ENCODE measurements at places on chromosomes 7 and 10.
A peak's percentile ranks its signal among the peaks of the same experiment; 100 is the strongest.

DNA sequence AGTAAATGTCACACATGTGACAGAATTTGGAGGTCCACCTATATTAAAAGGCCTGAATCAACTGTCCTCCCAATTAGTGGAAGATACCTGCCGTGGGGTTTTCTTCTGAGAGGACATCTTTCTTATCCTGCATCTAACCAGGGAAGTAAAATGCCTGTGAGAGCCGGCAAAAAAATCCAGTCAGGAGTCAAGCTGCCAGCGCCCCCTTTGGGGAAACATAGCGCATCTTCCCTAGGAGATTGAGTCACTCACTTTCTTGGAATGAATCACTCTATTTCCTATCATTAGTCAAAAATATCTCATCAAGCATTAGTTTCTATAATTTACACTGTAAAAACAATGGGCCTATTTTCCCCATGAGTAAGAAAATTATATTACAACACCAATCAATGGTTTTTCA lies 66.4 kb upstream of the ANK3 start:
- DNase-seq, result no peak

- DNase-seq, result no peak
Observed at GRCh38 chr7:47633134-47633533, 51.2 kb upstream of the TNS3 start.

- DNase-seq, result no peak
Observed at GRCh38 chr7:72405418-72405817, 6.7 kb downstream of the CALN1 start.

DNA sequence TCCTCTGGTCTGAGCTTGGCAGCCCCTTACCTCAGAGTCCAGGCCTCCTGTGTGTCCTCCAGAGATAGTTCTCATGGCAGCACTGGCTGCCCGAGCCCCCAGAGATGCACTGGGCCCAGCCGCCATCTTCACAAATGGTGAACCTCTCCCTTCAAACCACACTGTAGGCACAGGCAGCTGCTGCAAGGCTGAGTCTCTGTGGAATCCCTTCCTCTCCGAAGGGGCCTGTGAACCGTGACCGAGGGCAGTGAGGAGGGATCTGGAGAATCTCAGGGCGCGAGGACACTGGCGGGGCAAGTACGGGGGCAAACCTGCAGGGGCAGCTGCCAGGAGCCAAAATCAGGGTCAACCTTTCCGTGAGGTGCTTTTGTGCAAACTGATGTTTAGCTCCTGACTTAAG lies 69.5 kb upstream of the CFAP46 start:
- no peak for DNase-seq

GRCh38 chr10:84755311-84755710 lies 426.9 kb downstream of the CCSER2 start:
- no peak for DNase-seq

DNA sequence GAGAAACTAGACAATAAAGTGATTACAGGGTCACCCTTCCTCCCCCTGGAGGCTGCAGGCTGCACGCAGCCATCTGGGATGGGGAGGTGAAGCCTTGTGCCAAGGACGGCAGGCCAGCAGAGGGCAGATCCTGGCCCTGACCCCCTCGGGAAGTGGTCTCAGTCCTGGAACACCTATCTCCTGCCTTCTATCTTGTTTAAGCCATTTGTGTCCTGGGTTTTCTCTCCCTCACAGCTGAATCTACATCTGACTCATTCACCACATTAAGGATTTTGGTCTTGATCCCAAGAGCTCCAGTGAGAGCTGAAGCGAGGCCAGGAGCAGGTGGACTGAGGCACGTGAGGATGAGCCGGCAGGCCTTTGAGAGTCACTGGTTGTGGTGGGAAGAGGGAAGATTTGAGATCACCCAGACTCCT lies 16.4 kb upstream of the PARP12 start:
- peak; percentile 49 for DNase-seq

- no peak for DNase-seq
Observed at GRCh38 chr10:38003588-38003987, 6.9 kb upstream of the ZNF33A start.

GRCh38 chr7:137626469-137627067 lies 220.2 kb downstream of the DGKI start:
- DNase-seq, result peak; percentile 51

DNA sequence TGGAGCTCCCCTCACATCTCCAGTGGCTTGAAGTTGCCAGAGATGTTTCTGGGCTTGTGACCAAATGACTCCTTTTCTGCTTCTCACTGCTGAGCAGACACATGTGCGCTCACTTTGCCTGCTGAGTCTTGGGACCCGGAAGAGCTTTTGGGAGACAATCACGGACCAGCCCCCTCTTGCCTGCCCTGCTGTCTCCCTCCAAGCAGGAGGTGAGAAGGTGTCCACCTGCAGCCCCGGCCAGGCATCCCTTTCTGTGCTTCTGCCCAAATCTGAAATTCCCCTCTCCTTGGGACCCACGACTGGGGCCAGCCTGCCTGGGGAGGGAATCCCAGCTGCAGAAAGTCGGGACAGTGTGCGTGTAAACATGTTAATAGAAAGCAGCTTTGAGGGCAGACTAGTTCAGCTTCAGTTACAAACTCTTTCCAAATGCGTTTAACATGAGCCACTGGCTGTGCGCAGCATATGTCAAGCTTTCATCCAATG lies 31.7 kb downstream of the HTRA1 start:
- no peak for DNase-seq

DNA sequence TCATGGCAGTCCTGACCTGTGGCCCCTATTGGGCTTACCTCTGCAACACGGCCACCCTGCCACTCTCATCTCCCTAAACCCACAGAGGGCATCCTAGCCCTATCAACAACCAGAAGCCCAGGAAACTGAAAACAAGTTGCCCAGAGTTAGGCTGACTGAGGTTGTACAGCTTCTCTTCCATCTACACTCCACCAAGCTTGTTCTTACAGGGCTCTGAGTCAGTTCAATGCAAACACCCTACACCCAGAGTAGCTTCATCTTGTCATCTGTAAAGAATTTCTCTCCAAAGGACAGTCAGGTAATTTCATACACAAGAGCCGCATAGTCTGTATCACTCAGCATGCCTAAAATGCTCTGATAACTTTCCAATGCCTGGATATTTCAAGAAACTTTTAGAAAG lies 175.4 kb downstream of the ARID5B start:
- DNase-seq, result peak; percentile 91

GRCh38 chr7:41415471-41416207 lies 287.3 kb downstream of the INHBA start:
- DNase-seq, result peak; percentile 54

- DNase-seq, result no peak
Observed at GRCh38 chr7:91194841-91195240, 69.4 kb upstream of the FZD1 start.

GRCh38 chr7:66083677-66084076 lies 8.1 kb downstream of the ASL start:
- no peak for DNase-seq

- DNase-seq, result no peak
Observed at GRCh38 chr10:1550291-1550595, 187.1 kb downstream of the ADARB2 start.

GRCh38 chr10:69980672-69981071 lies 72.0 kb upstream of the MACROH2A2 start:
- DNase-seq, result no peak

- DNase-seq, result no peak
Observed at GRCh38 chr10:5481121-5481520, 18.2 kb downstream of the CALML5 start.

DNA sequence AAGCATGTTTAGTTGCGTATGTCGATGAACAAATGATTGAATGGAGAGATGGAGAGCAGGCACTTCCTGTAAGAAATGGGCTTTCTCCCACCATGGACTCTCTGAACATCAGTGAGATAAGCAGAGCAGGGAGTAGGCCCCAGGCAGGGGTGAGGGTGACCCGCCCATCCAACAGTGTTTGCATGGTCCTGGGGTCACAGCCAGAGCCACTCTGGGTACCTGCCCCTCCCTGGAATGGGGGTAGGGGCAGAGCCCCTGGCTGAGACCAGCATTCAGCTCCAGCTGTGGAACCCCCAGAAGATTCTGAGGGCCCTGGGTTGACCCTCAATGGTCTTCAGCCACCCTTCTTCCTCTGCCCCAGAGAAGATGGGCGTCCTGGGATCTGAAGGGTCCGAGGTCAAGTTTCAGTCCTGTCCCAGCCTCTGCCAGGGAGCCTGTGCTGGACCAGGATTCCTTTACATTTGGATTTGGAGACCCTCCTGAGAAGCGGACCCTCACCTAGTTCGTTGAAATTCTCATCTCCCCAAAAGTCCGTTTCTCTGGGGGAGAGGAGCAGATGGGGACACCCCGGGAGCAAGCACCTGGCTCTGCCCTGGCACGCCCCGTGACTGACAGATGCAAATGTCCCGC lies 2.4 kb upstream of the FGF8 start:
- no peak for DNase-seq

GRCh38 chr7:158111906-158112570 lies 475.6 kb downstream of the PTPRN2 start:
- no peak for DNase-seq

DNA sequence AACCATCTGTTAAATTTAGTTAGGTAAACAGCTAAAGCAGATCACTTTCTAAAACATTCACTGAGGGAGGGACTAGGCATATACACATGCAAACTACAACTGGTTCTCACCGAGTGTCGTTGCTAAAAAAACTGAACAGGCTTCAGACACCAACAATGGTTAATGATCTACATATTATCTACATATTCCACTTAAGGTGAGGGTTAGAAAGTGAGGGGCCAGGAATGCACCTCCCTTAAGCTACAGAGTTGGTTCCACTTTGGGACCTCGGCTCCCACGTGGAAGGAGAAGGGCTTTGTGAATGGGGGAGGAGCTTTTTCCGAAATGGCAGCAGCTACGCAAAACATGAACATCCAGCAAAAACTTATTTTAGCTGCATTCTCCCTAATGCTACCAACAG lies 5.8 kb downstream of the CTBP2 start:
- peak; percentile 34 for DNase-seq

- DNase-seq, result peak; percentile 19
Observed at GRCh38 chr7:7909376-7909775, 59.2 kb upstream of the GLCCI1 start.

DNA sequence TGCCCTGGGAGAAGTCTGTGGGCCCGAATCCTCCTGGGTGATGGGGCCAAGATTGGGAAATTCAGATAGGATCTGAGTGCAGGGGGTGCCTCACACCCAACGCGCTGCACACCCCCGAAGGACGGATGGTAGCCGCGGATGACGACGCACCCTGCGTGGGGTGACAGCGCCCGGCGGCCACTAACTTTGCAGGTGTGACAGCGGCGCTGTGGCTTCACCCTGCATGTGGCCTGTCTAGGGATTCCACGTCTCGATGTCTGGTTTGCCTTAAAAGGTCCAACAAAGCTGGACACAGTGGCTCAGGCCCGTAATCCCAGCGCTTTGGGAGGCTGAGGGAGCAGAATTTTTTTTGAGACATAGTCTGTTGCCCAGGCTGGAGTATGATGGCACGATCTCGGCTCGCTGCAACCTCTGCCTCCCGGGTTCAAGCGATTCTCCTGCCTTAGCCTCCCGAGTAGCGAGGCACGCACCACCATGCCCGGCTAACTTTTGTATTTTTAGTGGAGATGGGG lies 18.6 kb downstream of the ADAP1 start:
- DNase-seq, result no peak

- DNase-seq, result no peak
Observed at GRCh38 chr7:106371629-106372028, 86.8 kb upstream of the NAMPT start.

DNA sequence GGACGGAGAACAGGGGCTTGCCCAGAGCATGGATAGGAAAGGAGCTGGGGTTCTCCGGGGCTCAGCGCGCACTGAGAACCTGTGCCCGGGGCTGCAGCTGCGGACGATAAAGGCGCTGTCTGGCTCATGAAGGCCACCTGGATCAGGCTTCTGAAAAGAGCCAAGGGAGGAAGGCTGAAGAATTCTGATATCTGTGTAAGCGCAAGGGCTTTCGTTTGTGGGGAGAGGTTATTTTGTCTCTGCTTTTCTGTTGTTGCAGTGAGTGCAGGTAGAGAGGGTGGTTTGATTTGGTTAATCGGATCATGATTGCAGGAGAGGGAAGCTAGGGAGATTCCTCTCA lies 250.5 kb downstream of the NSUN6 start:
- no peak for DNase-seq

DNA sequence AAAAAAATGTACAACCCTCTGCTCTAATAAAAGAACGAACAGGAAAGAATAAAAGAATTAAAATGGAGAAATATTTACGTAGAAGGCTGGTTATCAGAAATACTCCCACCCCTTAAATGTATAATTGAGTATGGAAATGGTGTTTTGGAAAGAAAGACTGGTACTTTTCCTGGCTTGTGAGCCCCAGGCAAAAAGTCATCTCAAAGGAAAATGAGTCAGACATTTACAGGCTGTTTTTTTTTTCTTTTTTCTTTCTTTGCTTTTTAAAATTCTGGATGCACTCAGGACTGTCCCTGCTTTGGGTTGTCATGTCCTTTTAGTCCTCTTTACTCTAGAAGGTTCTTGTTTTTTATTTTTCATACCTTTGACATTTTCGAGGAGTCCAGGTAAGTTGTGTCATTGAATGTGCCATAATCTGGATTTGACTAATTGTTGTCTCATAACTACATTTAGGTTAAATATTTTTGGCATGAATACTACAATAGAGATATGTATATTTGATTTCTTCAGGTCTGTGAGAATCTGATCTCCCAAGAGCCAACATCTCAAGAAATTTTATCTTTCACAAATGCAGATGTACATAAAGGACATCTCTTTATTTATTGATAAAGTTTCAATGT lies 313.0 kb upstream of the GLI3 start:
- DNase-seq, result no peak

DNA sequence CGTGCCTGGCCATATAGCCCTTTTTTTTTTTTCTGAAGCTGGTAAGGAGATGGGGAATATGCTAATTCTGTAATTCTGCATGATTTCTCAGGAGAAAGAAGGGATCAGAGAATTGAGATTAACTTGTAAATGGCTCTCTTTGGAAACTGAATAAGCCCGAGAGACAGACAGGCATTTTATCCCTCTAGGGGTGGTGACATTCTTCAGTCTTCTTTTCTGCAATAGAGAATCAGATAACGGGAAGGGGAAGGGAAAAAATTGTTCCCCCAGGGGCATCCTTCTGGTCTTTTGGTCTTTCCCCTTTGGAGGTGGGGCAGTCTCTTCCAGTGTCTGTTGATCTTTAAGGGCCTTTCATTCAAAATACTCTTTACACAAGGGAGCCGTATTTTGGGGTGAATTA lies 34.2 kb downstream of the HK1 start:
- DNase-seq, result no peak

DNA sequence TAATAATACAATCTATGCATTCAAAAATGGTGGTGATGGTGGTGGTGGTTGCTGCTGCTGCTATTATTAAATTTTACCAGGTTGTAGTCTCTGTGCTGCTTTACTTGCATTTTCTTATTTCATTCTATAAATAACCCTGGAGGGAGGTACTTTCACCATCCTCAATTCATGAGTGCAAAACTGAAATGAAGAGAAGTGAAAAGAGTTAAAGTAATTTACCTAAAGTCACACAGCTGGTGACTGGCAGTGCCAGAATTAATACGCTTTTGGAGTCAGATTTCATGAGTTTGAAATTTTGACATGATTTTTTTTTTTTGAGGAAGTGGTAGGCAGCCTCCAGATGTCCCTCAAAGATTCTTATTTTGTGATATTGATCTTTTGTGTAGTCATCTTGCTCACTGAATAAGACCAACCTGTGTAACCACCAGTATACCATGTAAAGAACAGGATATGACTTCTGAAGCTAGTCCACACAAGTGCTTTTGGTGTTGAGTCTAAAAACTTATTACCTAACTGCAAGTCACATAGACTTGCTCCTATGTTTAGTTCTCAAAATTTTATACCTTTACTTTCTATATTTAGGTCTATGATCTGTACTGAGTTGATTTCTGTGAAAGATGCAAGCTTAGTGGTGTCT lies 218.8 kb downstream of the ZWINT start:
- DNase-seq, result no peak

- no peak for DNase-seq
Observed at GRCh38 chr7:1901431-1902210, 231.5 kb downstream of the ELFN1 start.
